Karpas-422 (cell line): ENCODE measurements at places on chromosomes 2 and 18.

- no peak for DNase-seq
Measured at GRCh38 chr2:235325151-235325550, 168.7 kb upstream of the AGAP1 start.

GRCh38 chr2:174591740-174592139 is 5.9 kb downstream of the WIPF1 start:
- DNase-seq = no peak

DNA sequence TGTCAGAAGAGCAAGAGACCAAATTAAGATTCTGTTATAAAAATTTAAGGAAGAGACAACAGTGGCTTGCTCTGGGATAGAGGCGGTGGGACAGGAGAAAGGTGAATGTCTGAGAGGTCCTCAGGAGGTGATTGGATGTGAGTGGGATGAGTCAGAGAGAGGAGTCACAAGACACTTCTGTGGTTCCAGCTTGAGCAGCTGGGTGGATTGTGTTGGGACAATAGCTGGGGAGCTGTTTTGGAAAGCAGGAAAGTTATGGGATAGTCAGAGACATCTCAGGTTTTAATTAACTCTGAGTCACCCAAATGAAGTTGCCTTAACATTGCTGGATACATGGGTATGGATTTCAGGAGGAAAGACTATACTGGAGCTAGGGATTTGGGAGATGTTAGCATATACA is 218.0 kb upstream of the TRIB2 start:
- no peak for DNase-seq

- no peak for DNase-seq
Measured at GRCh38 chr18:36187193-36187825, at the start of gene MOCOS. Gene MOCOS, plus strand, starts transcription at chr18:36187497. Its CDS starts 43 bp downstream, at chr18:36187540.

DNA sequence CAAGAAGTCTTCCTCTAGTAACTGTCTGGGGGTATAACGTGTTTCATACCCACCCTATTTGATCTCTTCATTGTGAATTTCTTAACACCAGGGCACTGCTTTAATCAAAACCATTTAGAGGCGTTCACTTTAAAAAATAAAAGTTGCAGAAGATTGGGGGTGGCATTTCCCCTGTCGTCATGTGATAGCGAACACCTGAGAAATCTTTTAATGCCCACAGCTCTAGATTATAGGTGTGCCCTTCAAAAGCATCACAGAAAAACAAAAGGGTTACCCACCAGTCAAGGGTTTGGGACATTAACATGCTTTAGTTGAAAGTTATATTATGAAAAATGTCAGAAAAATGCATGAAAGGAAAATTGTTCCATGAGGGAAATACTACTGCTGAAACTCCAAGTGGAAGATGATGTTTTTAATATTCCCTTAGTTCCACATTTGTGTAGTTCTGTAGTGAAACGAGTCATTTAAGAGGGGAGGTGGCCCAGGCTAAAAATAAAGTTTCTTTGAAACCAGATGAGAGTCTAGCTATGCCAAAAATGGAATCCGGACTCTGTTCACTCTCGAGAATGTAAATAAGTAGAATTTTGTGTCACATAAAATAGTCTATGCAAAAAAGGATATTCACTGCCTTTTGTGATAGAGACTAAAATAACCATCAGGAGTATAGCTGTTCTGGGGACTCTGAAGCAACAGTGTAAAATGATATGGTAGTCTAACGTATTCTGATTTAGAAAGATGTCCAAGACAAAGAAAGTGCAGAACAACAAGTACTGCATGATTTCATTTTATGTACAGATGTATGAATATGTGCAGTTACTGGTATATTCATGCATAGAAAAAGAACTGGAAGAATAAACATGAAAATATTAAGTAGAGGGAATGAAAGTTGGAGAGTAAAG is 95.3 kb downstream of the TMEM247 start:
- peak; percentile 89 for DNase-seq

- DNase-seq = no peak
Measured at GRCh38 chr2:198630384-198630783, 826.0 kb downstream of the PLCL1 start.

DNA sequence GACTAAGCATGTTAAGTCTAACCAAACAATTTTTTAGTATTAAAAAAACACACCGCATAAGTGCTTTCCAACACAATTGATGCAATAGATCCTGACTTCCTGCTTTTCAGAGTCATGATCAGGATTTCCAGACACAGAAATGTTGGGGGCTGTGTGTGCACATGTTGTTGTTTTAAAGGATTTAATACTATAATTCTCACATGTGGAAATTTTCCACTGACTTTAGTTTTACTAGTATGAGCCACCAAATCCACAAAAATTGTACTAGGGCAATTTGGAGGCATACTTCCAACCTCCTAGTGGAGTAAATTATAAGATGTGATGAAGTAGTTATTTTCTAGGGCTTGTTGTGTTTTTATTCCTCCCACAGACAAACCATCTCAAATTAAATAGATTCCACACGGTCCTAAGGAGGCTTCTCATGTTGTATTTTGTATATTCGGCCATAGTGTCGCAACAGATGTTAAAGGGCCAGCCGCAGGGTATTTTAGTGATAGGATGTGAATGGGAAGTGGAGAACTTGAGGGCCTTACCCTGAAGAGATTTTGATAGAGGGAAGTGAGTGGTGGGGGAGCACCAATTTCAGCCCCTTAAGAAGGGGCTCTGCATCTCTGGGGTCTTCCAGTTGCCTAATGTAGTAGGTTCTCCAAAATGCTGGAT is 108.9 kb upstream of the KLF7 start:
- no peak for DNase-seq

DNA sequence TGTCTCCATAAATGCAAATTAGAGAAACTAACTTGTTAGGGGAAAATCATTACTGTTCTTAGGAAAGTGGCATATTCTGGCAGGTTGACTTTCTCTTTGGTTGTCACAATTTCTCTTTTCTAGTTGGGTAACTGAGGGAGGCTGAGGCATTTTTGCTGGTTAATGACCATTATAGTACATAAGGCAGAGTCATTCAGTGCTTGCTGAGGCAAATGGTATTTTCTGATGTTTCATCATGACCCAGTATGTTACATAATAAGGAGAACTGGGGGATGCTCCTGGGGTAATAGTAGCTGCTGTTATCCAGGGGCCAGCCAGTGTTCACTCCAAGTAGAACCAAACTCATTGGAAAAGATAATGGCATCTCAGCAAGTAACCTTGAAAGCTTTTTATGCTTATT is 62.3 kb downstream of the ITGA6 start:
- DNase-seq = no peak

- DNase-seq = peak; percentile 83
Measured at GRCh38 chr2:111121028-111121827, 514 bp downstream of the BCL2L11 start.

- DNase-seq = peak; percentile 96
Measured at GRCh38 chr2:226791487-226792081, 8.0 kb downstream of the IRS1 start.

DNA sequence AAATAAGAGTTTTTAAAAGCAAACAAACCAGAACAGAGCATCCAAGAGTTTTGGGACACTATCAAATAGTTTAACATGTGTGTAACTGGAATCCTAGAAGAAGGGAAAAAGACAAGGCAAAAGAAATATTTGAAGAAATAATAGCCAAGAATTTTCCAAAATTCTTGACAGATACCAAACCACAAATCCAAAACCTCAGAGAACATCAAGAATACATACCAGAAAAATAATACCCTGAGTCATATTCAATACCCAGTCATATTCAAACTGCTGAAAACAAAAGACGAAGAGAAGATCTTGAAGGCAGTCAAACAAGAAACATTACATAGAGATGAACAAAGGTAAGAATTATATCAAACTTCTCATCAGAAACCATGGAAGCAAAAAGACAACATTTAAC is 22.9 kb downstream of the INO80C start:
- no peak for DNase-seq

GRCh38 chr2:62147610-62148301 is 48.2 kb upstream of the B3GNT2 start:
- no peak for DNase-seq

DNA sequence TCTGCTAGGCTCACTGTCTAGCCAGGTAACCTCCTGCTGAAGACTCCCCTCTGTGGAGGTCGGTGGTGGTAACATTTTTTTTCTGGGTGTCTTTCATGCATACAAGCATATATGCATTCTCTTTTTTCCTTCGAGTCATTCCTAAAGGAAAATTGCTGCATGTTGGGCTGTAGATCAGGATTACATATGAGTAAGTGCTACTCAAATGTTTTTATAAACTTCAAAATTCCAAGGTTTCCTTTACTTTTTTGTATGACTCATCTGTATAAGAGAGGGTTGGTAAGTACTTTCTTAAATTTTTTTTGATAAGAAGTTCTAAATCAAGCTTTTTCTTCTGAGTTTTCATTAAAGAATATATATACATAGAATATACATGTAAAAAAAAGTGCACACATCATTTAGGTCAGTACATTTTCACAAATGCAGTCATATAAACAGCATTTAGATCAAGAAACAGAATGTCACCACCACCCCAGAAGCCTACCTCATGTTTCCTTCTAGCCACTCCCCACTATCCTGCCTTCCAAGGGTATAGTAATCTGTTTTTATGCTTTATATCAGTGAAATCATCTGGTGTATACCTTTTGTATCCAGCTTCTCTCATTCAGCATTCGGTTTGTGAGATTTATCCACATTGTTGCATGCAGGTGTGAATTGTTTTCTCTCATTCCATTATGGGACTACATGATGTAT is 128.0 kb upstream of the MAP3K20 start:
- DNase-seq = no peak

GRCh38 chr18:78246588-78246987 is 733.0 kb upstream of the SALL3 start:
- no peak for DNase-seq

GRCh38 chr2:180651596-180651995 is 328.8 kb upstream of the UBE2E3 start:
- no peak for DNase-seq

GRCh38 chr2:85872536-85873161 is 16.1 kb downstream of the ST3GAL5 start:
- DNase-seq = no peak

- DNase-seq = no peak
Measured at GRCh38 chr2:238904716-238905115, 56.8 kb downstream of the TWIST2 start.

DNA sequence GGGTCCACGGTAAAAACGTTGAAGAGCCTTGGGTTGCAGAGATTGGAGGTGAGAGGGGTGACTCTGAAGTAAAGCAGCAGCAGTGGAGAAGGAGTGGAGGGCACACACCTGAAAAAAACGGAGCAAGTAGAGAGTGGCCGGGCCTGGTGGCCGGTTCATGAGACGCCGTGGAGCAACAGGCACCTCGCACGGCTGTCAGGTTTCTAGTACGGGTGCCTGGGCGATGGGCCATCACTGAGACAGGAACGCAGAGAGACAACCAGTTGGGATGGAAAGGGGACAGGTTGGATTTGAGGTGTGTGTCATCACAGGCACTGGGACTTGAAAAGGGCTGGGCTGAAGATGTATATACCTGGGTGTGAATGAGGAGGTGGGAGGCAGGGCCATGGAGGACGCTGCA is 104.2 kb downstream of the MTCL1 start:
- DNase-seq = no peak

GRCh38 chr18:62399276-62399675 is 74.2 kb downstream of the TNFRSF11A start:
- DNase-seq = no peak

DNA sequence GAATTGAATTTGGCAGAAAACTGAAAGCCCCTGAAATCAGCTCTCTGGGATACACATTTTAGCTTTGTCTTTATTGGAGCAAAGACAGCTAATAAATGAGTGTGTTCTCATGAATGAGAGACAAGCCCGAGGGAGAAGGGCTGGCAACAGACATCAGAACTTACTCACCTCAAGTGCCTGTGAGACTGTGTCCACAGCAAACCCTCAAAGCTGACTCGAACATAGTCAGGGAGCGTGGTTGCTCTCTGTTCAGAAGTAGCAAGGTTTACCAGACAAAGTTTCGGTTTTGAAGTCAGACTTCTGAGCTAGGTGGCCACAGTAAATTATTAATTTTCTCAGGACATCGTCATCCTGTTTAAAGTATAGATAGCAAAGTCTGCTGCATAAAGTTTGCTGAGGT is 207.9 kb downstream of the CMPK2 start:
- no peak for DNase-seq

DNA sequence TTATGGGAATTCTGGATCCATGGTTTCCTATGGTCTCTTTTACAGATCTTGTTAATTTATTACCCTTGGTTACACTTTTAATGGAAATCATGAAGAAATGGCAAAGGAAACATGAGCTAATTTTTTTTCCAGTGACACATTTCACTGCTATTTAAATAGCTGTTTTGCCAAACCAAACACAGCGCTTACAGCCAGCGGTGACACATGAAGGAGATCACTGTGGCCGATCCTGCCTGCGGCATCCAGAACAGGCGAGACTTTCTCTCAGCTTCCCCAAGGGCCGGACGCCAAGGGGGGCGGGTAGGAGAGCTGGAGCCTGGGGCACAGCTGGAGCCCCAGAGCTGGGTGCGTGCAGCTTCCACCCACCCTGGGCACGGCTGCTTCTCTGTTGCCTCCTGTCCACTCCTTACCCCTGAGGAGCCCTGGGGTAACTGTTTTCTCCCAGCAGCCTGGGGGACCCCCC is 81.4 kb upstream of the PKDCC start:
- DNase-seq = no peak

DNA sequence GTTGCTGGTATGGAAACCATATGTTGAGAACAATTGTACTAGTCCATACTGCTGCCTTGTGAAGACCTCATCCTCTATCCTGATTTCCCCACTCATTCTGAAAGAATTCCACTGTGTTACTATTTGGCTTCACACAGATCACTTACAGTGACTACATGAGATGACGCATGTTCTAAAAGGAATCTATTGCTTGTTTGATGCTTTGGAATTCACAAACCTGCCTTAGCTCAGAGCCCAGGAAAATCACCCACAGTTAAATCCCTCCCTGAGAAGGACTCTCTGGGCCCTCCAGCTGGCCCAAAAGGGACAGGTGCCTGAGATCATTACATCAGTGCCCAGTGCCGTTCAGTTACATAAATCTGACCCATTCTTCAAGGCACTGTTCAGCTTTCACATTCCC is 45.3 kb downstream of the KLHL29 start:
- DNase-seq = no peak

GRCh38 chr2:229273723-229274338 is 2.7 kb upstream of the PID1 start:
- DNase-seq = peak; percentile 60

GRCh38 chr2:215929602-215930335 is 83.6 kb downstream of the MREG start:
- no peak for DNase-seq

DNA sequence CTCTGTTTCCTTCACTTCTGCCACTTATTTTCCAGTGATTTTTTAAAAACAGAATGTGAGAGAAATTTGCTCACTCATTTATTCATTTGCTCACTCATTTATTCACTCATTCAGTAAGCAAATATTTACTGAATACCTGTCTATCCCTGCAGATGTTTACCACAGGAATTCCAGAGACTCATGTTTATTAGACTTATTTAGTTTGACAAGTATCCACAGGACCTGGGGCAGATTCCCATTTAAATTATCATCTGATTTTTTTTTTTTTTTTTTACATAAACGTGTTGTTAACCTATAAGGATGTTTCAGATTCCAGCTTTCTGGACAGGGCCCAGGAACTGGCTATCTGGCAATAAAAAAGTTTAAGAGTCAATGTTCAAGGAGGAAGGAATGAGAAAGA is 175.1 kb upstream of the ERBB4 start:
- no peak for DNase-seq
